NCI-H1436 treated with DMSO at 0.1 percent for 48 hours (cell line): ENCODE measurements at places on chromosomes 1 and 21.
A peak's percentile ranks its signal among the peaks of the same experiment; 100 is the strongest.

DNA sequence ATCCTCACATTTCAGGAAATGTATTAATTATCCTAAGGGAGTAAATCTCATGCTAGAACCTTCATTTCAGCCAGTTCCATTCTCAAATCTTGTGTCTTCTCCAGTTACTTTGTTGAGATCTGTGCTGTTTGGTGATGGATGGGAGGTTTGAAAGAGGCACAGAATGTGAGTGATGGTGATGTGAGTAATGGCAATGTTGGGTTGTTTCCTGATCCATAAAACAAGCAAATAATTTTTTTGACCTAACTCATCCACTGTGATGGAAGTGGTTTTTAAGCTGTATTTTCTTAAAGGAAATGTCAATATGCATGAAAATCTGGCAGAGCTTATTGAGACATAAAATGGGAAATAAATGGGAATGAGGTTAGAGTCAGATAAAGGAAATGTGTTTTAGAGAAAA, 214.7 kb downstream of the CHRM3 start:
- DNase-seq = no peak

- DNase-seq = no peak
Observed at GRCh38 chr1:15276691-15277446, 29.8 kb downstream of the FHAD1 start.

DNA sequence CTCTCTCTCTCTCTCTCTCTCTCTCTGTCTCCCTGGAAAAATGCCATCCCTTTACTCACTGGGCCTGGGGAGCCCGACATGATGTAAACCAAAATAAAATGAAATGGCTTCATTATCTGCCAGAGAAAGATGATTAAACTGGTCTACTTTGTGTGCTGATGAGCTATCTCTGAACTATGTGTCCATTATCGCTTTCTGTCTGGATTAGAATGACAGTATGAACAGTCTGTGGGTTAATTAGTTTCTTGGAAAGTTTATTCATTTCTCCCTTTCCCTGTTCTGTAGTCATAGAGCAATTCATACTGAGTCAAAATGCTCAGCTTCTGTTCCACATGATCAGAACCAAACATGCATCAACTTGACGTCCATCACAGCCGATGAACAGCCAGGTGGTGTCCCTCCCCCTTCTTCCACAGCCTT, 72.4 kb upstream of the KCND3 start:
- DNase-seq = no peak

DNA sequence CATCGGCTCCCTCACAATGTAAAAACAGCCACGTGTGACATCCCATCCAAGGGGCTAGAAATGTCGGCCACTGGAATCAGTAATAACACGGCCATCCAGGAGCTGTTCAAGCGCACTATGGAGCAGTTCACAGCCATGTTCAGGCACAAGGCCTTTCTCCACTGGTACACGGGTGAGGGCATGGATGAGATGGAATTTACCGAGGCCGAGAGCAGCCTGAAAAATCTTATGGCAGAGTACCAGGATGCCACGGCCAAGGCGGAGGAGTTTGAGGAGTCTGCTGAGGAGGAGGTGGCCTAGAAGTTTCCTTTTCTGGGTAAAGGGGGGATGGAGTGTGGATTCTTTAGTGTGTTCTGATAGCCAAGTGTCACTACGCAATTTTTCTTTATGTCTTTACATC, 61.1 kb upstream of the MAP1LC3C start:
- no peak for DNase-seq

- no peak for DNase-seq
Observed at GRCh38 chr1:35555212-35555584, 2.0 kb downstream of the KIAA0319L start.

- DNase-seq = no peak
Observed at GRCh38 chr1:19465123-19465522, 20.2 kb downstream of the CAPZB start.

DNA sequence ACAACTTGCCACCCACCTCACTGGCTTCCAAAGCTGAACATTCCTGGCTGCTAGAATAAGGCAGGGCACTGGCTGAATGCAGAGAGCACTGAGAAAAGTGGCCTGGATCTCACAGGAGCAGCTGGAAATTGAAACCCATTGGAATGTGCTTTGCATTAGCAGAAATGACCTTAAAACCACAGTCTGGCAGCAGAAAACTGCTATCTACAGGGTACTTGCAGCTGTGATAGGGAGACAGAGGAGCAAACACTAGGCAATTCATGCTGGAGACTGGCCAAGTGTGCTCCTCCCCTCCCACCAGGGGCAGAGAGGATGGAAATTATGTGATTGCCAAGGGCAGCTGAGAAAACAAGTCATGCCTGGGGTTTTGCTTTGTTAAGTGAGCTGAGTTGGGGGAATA, 47.2 kb downstream of the HSD3B1 start:
- peak; percentile 31 for DNase-seq

GRCh38 chr1:180141381-180141934, 13.2 kb upstream of the QSOX1 start:
- no peak for DNase-seq

DNA sequence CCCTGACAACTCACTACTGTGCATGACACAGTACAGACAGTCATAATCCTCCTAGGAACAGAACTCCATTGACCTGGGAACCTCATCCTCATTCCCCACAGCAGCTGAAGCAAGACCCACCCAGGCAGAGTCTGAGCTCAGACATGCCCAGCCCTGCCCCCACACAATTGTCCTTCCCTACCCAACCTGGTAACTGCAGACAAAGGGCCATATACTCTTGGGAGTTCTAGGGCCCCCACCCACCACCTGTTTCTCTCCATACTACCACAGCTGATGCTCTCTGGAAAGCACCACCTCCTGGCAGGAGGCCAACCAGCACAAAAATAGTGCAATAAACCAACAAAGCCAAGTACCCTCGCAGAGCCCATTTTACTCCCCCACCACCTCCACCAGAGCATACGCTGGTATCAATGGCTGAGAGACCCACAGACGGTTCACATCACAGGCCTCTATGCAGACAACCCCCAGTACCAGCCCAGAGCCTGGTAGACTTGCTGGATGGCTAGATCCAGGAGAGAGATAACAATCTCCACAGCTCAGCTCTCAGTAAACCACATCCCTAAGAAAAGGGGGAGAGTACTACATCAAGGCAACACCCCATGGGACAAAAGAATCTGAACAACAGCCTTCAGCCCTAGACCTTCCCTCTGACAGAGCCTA, 159.7 kb upstream of the CXADR start:
- peak; percentile 89 for DNase-seq

- DNase-seq = no peak
Observed at GRCh38 chr21:46307625-46308024, 16.0 kb downstream of the C21orf58 start.

- DNase-seq = no peak
Observed at GRCh38 chr1:28510970-28511440, 5.2 kb downstream of the RCC1 start.

GRCh38 chr1:218165701-218166114, 119.4 kb upstream of the RRP15 start:
- DNase-seq = no peak

GRCh38 chr1:89671775-89672488, 39.0 kb downstream of the LRRC8C start:
- DNase-seq = no peak

GRCh38 chr1:51264451-51264850, 28.4 kb downstream of the RNF11 start:
- no peak for DNase-seq

- no peak for DNase-seq
Observed at GRCh38 chr21:29130270-29130969, at the start of gene MAP3K7CL. TSS of gene MAP3K7CL (plus strand) at chr21:29130644. CDS start at chr21:29133345, 2,701 bp downstream.

- DNase-seq = no peak
Observed at GRCh38 chr1:229130028-229130668, 140.8 kb upstream of the RAB4A start.

GRCh38 chr1:151661751-151662150, 49.9 kb downstream of the SNX27 start:
- no peak for DNase-seq

DNA sequence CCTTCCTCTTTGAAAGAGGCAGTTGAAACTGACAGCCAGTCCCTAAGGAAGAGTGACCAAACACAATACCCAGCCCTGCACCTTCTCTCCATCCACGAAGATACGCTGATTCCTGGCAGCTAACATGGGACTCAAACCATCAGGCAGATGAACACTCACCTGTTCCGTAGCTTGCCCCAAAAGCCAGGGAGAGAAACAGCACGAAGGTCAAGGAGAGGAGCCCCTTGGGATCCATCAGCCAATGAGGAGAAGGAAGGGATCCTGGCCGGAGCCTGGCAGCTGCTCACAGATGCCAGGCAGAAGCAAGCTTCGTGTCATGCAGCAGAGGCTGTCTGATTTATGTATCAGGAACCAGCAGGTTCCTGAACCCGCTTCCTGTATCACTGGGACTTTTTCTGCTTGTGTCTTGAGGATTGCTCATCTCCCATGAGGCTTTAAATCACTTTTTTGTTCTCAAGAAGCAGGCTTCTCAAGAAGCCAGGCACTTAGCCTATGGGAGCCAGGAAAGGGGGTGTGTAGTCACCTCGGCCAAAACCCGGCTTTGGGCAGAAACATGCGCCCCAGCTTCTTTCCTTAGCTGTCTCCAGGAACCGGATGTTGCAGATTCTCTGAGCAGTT, at the start of gene SLAMF1:
SLAMF1 (minus strand) TSS at position 334 of the 618 bp plus-strand sequence; CDS start at position 235, 99 bp downstream.
- no peak for DNase-seq

GRCh38 chr1:53575141-53575954, 116.1 kb downstream of the DMRTB1 start:
- no peak for DNase-seq

- DNase-seq = no peak
Observed at GRCh38 chr21:25342816-25343215, 264.5 kb downstream of the MRPL39 start.

GRCh38 chr1:2441746-2442145, 29.4 kb upstream of the PEX10 start:
- no peak for DNase-seq

- no peak for DNase-seq
Observed at GRCh38 chr1:229675396-229675795, 49.3 kb downstream of the URB2 start.

GRCh38 chr1:60223158-60223557, 149.6 kb upstream of the C1orf87 start:
- DNase-seq = no peak

GRCh38 chr1:218394416-218394815, 49.3 kb downstream of the TGFB2 start:
- DNase-seq = peak; percentile 50

DNA sequence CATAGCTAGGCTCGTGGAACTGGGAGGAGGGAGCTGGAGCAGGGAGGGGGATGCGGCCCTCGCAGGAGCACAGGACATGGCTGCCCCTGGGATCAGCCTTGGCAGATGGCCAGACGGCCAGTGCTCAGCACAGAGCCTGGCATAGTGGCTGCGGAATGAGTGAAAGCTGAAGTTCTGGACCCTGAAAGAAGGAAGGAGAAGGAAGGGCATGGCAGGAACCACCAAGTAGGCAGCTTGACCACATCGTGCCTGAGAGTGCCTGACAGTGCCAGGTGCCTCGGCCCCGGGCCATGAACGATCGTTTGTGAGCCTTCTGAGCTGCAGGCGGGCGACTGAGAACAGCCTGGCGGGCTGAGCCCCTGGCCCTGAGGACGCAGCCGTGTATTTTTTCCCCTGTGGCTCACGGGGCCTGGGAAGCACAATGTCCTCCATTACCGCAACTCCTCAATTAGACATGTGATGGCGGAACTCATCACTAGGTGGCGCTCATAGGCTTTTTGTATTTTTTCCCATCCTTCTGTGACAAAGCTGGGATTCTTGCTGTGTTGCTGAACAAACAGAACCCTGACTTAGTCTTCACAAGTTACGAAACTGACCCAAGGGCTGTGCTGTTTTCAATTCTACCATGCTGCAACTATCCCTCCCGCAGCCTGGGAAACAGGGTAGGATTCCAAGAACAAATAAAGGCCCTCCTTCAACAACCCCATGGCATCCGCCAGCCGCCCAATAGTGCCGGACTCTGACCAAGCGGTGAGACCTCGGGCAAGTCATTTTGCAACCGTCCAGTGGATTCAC, 29.9 kb upstream of the TMEM61 start:
- peak; percentile 9 for DNase-seq

DNA sequence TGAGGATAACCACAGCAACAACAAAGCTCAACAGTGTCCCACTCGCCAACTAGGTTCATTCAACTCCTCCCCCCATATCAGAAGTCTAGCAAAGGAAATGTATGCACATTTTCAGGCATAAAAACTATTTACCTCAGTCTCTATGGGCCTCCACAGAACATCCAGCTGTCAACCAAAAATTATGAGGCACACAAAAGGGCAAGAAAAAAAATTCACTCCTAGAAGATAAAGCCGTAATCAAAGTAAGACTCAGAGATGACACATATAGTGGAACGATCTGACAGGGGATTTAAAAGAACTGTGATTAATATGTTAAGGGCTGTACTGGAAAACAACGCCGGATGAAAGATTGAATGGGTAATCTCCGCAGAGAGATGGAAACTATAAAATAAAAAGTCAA, 158.7 kb downstream of the NTPCR start:
- no peak for DNase-seq

DNA sequence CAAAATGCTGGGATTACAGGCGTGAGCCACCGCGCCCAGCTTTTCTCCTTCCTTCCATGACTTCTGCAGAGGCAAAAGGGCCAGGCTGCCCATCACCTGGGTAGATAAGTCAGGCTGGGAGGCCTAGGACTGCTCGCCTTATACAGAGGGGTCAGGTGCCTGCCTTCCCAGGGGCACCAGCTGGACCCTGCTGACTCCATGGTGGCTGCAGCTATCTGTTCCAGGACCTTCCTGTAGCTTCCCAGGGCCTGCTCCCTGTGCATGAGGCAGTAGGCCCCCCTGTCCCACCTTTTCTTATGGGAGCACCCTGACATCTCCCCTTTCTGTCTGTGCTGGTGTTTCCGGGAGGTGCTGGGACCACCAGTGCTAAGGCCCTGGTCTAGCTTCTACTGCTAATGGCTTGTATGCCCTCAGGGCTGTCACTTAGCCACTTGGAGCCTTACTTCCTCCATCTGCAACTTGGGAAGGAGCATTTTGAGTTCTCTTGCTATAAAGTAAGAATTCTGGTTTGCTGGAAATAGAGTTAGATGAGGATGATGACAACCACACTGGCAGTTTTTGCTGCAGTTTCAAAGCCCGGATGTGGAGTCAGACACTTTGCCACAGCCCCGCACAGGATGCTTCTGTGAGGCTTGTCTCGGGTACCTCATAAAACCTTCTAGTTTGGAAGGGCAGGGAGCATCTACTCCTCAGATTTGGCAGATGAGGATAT, 14.4 kb downstream of the SOX13 start:
- no peak for DNase-seq

DNA sequence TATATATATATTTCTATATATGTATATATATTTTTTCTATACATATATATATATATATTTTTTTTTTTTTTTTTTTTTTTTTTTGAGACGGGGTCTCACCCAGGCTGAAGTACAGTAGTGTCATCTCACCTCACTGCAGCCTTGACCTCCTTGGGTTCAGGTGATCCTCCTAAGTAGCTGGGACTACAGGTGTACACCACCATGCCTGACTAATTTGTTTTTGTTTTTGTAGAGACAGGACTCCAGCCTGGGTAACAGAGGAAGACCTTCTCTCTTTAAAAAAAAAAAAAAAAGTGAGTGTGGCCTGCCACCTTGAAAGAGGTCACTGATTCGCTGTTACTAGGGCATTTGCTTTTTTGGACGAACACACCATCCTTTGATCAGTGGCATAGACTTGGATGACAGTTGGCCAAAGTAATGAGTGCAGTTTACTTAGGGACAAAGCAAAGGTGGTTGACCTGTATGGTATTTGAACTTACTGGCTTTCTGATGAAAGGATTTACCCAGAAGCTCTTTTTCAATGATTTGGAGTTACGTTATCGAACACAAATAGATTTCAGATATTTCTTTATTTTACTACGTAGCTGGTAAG, 10.8 kb downstream of the SLC25A33 start:
- DNase-seq = no peak
